Right lobe of liver (tissue), 6 donors: ENCODE measurements at places on chromosomes 7 and 10. TPM values are rescaled to one million over a fixed set of nuclear protein-coding genes. Genes with fewer than 3 reads are reported as not detected.
A peak's percentile ranks its signal among the peaks of the same experiment; 100 is the strongest.

The GLCCI1 gene
- 2.4 TPM for total RNA-seq

- H3K4me1 ChIP-seq: no peaks in the 10 kb centered on the region
- no peak overlapping the region for H3K27ac ChIP-seq
- no peaks in the 10 kb centered on the region for H3K27me3 ChIP-seq
- DNase-seq: no peak
- no peak overlapping the region for H3K4me3 ChIP-seq
Measured at GRCh38 chr7:14380881-14381280, 391.4 kb upstream of the ETV1 start.

The FXYD4 gene
- not detected for total RNA-seq

GRCh38 chr7:6637544-6638229, 569 bp downstream of the ZNF316 start:
- H3K27me3 ChIP-seq: no peaks in the 10 kb centered on the region
- H3K36me3 ChIP-seq: no peaks in the 10 kb centered on the region
- DNase-seq: no peak
- H3K27ac ChIP-seq: peak overlapping the region; percentile 14
- peak overlapping the region; percentile 94 for H3K4me3 ChIP-seq

DNA sequence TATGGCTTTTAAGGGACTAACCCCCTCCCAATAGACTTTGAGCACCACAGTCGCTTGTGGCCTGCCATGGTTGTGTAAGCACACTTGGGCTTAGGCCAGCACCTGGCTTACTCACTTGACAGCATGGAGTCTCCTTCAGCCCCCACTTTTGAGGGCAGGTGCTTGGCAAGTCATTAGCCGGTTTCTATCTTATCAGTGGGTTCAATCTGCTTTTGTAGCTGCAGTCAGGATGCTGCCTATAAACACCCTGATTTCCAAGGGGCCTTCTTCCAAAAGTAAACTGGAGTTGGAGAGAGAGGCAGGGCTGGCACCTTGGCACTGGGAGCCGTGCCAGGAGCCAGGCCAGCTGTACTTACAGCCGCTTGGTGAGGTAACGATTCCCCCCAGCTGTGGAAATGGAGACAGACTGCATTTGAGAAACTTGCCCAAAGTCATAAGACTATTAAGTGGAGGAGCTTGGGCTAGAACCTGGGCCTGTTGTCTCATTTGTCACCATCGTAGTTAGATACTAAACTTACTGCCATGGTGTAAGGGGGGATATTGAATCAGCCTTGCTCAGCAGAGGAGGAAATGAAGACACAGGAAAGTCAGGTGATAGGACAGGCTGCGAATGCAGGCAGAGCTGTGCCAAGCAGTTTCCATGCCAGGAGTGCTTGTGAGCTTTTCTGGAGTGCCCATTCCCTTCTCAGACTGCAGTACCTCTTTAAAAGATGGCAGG, 92.2 kb upstream of the EFCAB10 start:
- H3K27me3 ChIP-seq: no peaks in the 10 kb centered on the region
- no peaks in the 10 kb centered on the region for H3K36me3 ChIP-seq
- H3K4me1 ChIP-seq: no peaks in the 10 kb centered on the region
- DNase-seq: peak; percentile 91

The NPC1L1 gene
- total RNA-seq: 48.7 TPM
